ENCODE measurements at places on chromosomes 12 and 14. TPM values are rescaled to one million over a fixed set of nuclear protein-coding genes. Genes with fewer than 3 reads are reported as not detected.

Gene RHNO1
- 49.5 TPM for total RNA-seq

Gene TRIP11
- total RNA-seq = 46.7 TPM

Gene RNASE4
- 1.0 TPM for total RNA-seq

Gene CABP1
- total RNA-seq = 0.29 TPM

Gene EIF2S3B
- 0.66 TPM for total RNA-seq
